GM12878 (cell line): ENCODE measurements at places on chromosomes 16 and 17. TPM values are rescaled to one million over a fixed set of nuclear protein-coding genes. Genes with fewer than 3 reads are reported as not detected.

DNA sequence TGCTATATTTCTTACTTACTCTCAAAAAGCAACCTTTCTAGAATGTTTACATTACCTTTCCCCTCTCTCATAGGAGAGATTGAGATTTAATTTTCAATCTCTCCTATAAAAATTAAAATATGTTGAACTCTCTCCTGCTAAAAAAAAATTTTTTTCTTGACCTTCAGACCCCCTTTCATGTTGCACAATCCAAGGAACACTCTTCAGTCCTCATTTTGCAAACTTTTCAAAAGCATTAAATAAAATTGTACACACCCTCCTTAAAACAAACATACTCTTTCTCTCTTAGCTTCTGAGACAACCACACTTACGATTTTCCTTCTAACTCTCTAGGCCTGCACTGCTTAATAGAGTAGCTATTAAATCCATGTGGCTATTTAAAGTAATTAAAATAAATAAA is 8.6 kb upstream of the ABCA6 start:
- no peaks in the 10 kb centered on the region for H3K4me1 ChIP-seq
- DNase-seq: no peak
- no peaks in the 10 kb centered on the region for H3K27me3 ChIP-seq
- H3K4me3 ChIP-seq: no peak overlapping the region

DNA sequence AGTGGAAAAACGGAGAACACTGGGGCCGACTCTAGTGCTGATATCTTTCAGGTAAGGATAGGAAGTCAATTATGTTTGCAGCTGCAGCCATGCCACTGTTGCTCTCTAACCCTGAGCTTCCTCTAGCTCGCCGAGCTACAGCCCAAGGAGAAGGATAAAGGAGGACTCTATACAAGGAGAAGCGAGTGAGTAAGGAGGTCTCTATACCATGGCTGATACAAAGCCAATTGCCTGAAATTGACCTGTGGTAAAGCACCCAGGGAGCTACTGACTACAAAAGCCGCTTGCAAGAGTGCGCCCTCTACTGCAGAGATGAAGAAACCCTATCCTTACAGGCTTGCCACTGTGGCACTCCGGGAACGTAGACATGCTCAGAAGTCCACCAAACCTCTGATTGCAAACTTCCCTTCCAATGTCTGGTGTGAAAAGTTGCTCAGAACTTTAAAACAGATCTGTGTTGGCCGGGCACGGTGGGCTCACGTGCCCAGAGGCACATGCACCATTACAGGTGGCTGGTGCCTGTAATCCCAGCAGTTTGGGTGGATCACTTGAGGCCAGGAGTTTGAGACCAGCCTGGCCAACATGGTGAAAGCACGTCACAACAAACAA is 10.8 kb upstream of the SLC46A1 start:
- H3K4me3 ChIP-seq: no peak overlapping the region
- H3K4me1 ChIP-seq: no peaks in the 10 kb centered on the region
- H3K36me3 ChIP-seq: no peaks in the 10 kb centered on the region

- H3K4me3 ChIP-seq: peak overlapping the region; percentile 95
- DNase-seq: peak; percentile 43
- no peaks in the 10 kb centered on the region for H3K27me3 ChIP-seq
- peaks cover 16% of the 10 kb centered on the region for H3K4me1 ChIP-seq
- H3K27ac ChIP-seq: peak overlapping the region; percentile 71
These were observed 7.6 kb downstream of the MYO1C start for GRCh38 chr17:1484676-1485422.

Gene GSG1L
- not detected in 2 replicates for total RNA-seq

- peaks cover 2% of the 10 kb centered on the region for H3K27me3 ChIP-seq
- H3K4me3 ChIP-seq: no peak overlapping the region
- no peaks in the 10 kb centered on the region for H3K4me1 ChIP-seq
- no peak for DNase-seq
- H3K36me3 ChIP-seq: no peaks in the 10 kb centered on the region
- no peak overlapping the region for H3K27ac ChIP-seq
These were observed 11.0 kb upstream of the KRT19 start for GRCh38 chr17:41539071-41539492.

GRCh38 chr16:74622005-74622404 is 15.1 kb upstream of the GLG1 start:
- peaks cover 21% of the 10 kb centered on the region for H3K36me3 ChIP-seq
- H3K4me1 ChIP-seq: 0 out of 2 replicates have a peak, but pooled peaks cover 2% of the 10 kb centered on the region
- no peak overlapping the region for H3K4me3 ChIP-seq
- DNase-seq: no peak
- H3K27me3 ChIP-seq: no peaks in the 10 kb centered on the region

GRCh38 chr17:56274491-56274890 is 121.2 kb downstream of the ANKFN1 start:
- H3K4me1 ChIP-seq: no peaks in the 10 kb centered on the region
- H3K27me3 ChIP-seq: no peaks in the 10 kb centered on the region
- no peak for DNase-seq
- no peak overlapping the region for H3K4me3 ChIP-seq
- no peaks in the 10 kb centered on the region for H3K36me3 ChIP-seq
- no peak overlapping the region for H3K27ac ChIP-seq

- H3K36me3 ChIP-seq: no peaks in the 10 kb centered on the region
- no peak for DNase-seq
- peaks cover 6% of the 10 kb centered on the region for H3K4me1 ChIP-seq
- no peak overlapping the region for H3K27ac ChIP-seq
These were observed 899 bp downstream of the CFAP52 start for GRCh38 chr17:9577373-9577709.

DNA sequence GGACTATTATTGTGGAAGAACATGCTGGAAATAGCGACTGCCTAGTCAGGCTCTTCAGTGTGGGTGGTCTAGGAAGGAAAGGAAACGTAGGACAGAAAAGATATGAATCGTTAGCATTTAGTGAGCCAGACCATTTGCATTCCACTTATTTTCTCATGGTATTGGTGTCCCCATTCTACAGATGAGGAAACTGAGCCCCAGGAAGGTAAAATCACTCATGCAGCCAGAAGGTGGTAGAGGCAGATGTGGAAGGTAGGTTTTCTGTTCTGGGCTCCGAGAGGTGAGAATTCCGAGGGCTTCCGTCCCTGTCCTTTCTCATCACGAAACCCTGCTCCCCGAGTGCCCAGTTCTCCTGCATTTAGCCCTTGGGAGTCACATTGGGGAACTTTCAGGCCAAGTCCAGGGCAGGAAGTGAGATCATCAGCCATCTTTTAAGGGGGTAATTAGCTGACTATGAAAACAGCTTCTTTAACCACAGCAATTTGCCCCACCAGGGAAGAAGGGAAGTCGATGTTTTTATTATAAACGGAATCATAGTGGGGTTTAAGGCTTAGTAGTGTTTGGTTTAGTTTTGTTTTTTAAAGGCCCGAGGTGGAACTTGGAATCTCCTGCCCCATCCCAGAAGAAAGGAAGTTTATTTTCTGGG is 110.7 kb upstream of the IRX3 start:
- no peak overlapping the region for H3K27ac ChIP-seq
- no peak for DNase-seq
- no peak overlapping the region for H3K4me3 ChIP-seq
- no peaks in the 10 kb centered on the region for H3K27me3 ChIP-seq

DNA sequence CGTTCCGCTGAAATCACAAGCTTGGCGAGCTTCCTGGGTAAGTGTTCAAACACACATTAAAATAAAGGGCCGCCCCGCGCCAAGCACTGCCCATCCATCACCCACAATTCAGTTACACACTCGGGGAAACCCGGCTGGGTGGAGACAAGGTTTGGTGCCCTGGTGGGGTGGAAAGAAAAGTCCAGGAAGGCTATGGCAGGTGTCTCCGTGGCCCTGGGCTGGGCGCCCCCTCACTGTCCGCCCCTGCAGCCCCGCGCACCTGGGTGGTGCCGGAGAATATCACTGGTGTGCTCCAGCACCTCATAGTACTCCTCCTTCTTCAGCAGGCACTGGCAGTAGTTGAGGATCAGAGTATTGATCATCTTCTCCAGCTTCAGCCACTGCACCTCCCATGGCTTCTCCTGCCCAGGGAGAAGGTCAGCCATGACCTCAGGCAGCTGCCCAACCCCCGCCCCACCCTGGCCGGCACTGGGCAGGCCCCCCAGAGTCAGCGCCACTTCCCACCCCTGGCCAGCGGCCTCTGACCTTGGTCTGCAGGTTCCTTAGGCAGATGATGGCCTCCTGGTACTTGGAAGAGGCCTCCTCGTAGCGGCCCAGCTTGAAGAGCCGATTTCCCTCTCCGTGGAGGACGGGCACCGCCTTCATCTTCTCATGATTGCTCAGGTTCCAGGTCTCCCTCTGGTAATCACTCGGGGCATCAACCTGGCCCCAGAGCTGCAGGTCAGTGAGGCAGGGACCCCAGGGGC is 8.4 kb downstream of the AIPL1 start:
- H3K27ac ChIP-seq: no peak overlapping the region
- H3K27me3 ChIP-seq: no peaks in the 10 kb centered on the region
- no peak for DNase-seq
- H3K4me1 ChIP-seq: peaks cover 7% of the 10 kb centered on the region

DNA sequence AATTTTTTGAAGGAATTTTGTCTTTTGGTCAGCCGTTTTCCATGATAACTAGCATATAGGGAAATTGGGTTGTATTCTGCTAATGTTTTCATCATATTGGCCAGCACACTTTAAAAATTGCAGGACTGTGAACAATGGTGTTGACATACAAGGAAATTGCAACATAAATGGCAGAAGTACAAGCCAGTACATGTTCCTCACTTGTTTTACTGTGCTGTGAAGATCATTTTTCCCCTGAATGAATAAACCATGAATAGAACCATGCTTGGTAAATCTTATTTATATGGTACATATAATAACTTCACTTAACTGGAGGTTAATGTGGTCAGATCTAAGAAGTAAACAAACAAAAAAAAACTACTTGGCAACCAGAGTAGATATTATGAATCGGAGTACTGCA is 22.8 kb downstream of the OMG start:
- H3K27ac ChIP-seq: no peak overlapping the region
- H3K4me1 ChIP-seq: no peaks in the 10 kb centered on the region

DNA sequence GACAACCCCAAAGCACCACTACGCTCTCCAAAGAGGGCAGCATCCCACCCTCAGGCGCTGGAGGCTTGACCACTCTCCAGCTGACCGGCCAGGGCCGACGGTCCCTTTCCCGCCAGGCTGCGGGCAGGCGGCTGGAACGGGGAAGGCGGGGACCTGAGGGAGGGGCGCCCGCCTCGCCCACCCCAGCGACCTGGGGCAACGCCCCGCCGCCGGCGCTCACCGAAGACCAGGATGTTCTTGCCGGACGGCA is 431 bp downstream of the DYNC1LI2 start:
- peak overlapping the region; percentile 84 for H3K4me3 ChIP-seq
- H3K4me1 ChIP-seq: peaks cover 7% of the 10 kb centered on the region
- peaks cover 8% of the 10 kb centered on the region; the same call in 1 of the 2 replicates for H3K36me3 ChIP-seq
- peak overlapping the region; percentile 92 for H3K27ac ChIP-seq

Gene FOXO3B
- 1.3 TPM in 2 replicates for total RNA-seq

GRCh38 chr17:47806913-47807255 is 14.7 kb downstream of the OSBPL7 start:
- no peaks in the 10 kb centered on the region for H3K4me1 ChIP-seq
- DNase-seq: no peak
- no peaks in the 10 kb centered on the region for H3K27me3 ChIP-seq
- H3K27ac ChIP-seq: no peak overlapping the region
- H3K4me3 ChIP-seq: no peak overlapping the region
